ENCODE measurements at places on chromosomes 7 and 10.

- DNase-seq = no peak
Measured at GRCh38 chr10:27245836-27246235, 5.2 kb upstream of the ACBD5 start.

- DNase-seq = peak; percentile 43
Measured at GRCh38 chr10:91163269-91163868, 57.1 kb upstream of the PCGF5 start.

DNA sequence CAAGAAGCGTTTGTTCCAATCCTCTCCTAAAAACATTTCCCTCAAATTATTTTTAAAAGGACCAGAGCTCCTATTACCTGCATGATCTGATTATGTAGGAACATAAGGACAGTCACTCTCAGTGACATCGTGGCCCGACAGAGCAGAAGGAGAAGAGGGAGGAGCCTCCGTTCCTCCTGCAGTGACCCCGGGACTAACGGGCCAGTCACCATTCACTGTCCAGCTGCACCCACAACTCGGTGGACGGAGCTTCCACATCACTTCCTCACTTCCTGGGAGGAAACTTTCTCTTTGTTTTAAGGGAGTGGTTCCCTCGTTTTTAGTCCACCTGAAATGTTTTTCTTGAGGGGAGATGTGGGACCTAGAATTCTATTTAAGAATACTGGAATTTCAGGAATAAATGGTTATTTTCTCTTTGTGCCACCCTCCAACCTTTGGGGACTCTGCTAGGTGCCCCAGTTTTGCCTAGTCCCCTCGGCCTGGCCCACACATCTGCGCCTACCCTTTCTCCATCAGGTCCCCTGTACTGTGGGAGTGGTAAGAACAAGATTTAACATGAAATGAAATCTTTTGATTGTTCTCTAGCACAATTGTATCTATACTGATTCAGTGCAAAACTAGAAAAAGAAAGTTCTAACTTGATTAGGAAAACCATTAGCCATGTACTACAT lies 173.5 kb upstream of the RNF32 start:
- DNase-seq = no peak

GRCh38 chr7:39663263-39663662 lies 39.9 kb downstream of the RALA start:
- no peak for DNase-seq

GRCh38 chr7:29102558-29103151 lies 43.7 kb downstream of the CPVL start:
- no peak for DNase-seq

- no peak for DNase-seq
Measured at GRCh38 chr7:150855476-150856302, 3.4 kb downstream of the AOC1 start.

DNA sequence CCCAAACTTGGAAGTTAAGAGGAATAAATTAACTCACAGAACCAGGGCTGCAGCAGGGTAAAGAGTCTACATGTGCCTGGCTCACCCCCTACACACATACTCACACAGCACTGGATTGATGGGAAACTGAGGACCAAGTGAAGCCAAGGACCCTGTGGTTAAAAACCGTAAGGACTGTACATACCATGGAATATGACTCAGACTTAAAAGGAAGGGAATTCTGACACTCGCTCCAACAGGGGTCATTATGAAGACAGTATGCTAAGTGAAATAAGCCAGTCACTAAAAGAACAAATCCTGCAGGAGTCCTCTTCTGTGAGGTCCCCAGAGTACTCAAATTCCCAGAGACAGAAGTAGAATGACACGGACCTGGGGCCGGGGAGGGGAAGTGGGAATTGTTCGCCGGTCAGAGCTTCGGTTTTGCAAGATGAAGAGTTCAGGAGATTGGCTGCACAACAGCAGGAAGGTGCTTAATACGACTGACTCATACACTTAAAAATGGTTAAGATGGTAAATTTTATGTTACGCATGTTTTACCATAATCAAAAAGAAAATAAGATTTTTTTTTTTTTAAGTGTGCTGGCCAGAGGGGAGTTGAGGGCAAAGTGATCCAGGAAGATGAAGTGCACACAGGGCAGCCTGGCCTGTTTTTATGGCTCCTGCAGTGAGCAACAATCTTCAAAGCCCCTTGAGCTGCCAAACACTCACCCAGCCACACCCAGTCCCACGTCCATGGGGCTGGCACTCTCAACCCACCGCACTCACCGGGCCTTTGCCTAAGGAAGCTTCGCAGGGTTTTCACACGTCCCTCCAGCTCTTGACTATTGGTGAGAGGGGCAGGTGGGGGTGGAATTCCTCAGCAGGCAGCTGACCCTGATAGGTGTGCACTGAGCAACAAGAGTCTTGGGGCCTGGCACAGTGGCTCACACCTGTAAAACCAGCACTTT lies 26.4 kb downstream of the DRGX start:
- DNase-seq = no peak

GRCh38 chr10:43471935-43472720 lies 35.2 kb downstream of the ZNF487 start:
- DNase-seq = no peak

DNA sequence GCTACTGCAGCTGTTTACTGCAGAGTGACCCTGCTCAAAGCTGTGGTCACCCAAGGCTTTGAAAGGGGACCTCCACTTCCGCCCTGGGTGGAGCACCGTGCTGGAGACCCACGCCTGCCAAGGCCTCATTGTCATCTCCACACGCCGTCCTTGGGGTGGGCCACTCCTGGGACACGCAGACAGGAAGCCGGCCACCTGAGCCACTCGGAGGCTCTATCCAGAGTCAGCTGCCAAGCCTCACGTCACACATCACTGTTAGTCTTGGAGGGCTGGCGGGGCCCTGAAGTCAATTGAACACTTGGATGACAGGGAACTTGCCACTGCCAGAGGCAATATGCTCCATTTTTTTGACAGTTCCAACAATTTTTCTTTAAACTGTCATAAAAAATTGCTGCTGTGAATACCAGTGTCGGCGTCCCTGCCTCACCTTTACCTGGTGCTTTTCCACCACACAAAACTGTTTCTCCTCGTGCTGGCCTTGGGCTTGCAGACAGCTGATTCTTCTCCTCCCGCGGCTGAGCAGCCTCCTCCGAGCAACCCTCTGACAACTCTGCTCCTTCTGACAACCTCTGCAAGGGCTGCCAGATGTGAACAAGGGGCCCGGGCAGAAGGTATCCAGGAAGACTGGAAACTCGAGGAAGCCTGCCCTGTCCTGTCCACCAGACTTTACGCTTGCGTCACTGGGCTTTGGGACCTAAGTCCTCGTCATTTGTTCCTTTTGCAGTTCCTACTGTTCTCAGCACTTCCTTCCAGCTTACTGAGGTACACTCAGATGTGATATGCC lies 81.9 kb downstream of the EGFR start:
- DNase-seq = no peak

DNA sequence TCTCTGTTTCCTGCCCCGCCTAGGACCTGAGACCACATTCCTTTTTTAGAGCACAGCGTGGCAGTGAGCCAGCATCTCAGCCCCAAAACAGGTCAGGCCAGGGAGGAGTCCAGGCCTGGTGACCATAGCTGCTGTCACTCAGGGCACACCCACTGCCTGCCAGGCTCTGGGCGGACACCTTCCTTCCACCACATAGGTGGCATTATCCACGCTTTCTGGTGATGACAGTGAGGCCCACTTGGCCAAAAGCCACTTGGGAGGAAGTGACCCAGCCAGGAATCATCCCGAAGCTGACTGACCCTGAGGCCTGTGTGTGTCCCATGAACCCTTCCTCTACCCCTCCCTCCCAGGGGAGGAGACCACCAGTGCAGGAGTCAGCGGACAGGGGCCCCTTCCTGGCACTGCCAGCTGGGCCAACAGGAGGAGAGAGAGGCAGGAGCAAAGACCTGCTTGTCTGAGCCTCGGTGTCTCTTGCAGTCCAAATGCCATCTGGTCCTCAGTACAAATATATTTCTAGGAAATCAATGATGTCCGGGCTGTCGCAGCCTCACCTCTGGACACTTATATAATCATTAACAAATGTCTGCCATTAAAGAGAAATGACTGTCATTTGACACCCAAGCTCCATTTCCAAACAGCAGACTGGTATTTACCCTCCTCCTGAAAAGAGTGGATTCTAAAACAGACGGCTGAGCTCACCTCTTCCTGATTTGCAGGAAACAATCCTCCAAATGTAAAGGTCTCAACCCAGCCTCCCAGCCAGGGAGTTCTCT lies 63.0 kb downstream of the ABRAXAS2 start:
- no peak for DNase-seq

GRCh38 chr7:15707570-15707969 lies 21.1 kb upstream of the MEOX2 start:
- DNase-seq = no peak

DNA sequence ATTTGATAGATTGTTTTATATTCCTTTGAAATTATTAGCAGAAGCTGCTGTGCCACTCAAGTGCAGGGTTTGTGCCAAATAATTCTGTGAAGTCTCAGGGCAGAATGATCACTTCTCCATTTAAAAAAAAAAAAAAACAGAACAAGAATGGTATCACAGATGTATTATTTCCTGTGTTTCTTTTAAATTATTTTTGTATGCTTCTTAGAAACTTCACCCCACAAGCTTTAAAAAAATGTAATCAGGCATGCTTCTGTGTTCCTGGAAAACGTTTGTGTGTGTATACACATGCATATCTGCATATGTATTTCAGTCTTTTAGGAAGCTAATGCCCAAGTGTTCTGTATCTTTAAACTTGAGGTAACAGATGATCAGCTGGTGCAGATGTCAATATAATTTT lies 6.3 kb upstream of the CD36 start:
- no peak for DNase-seq

- no peak for DNase-seq
Measured at GRCh38 chr10:80199828-80200227, 5.5 kb downstream of the ANXA11 start.

- no peak for DNase-seq
Measured at GRCh38 chr10:1608851-1609647, 128.3 kb downstream of the ADARB2 start.

DNA sequence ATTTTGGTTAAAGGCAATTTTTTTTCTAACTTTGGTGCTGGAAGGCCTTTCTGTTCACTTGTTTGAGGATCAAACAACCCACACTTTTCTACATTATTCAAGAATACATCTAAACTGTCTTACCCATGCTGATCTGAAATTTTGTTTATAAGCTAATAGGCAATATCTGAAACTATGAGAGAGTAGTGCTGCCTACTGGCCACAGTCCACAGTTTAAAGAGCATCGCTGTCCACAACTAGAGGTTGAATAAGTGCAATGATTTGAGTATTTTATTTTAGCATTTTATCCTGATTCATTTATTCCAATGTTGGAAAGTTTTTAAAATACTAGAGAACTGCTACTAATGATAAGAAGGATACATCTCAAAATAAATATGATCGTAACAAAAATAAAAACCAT lies 306.9 kb downstream of the ELMO1 start:
- no peak for DNase-seq

DNA sequence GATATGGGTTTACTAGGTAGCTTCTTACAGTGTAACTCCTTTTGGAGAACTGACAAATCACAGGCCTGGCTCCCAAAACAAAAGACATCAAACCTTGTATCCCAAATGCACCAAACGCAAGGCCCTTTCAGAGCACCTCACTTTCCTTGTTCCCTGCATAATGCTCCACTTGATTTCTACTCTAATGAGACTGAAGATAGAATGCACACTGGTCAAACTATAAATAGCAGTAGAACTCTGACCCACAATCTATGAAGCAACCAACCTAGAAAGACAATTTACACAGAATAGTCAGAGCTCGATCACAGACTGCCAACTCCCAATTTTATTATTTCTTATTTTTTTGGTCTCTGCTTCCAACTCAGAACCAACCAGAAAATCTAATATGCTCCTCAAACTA lies 214.4 kb downstream of the CACNA2D1 start:
- DNase-seq = no peak

DNA sequence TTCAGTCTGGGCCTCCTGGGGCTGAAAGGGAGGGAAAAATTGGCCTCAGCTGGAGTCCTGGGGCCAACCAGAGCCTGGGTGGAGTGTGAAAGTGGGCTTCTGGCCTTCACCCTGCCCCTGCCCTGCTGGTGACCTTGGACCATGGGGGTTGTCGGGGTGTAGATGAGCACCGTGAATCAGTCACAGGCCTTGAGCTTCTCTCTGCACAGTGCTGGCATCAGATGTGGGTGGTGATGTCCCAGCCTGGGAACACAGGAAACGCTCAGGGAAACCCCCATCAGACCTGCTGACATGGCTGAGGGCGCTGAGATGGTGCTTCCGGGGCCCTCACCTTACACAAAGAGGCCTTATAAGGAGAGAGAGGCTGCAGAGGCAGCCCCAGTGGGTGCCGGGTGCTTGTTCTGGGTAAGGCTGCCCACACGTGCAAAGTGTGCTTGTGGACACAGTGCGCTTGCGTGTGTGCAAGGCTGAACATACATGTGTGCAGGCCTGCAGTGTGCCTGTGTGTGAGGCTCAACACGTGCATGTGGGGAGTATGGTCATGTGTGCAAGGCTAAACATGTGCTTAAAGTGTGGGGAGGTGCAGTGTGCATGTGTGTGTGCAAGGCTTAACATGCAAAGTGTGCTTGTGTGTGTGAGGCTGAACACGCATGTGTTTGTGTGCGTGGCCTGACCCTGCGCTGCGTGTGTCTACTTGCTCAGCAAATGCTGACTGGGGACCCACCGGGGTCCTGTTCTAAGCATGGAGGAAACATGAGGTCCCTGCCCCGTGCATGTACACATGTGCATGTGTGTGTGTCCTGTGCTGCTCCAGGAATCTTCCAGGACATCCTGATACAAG lies 6.5 kb downstream of the ARPC1B start:
- no peak for DNase-seq

DNA sequence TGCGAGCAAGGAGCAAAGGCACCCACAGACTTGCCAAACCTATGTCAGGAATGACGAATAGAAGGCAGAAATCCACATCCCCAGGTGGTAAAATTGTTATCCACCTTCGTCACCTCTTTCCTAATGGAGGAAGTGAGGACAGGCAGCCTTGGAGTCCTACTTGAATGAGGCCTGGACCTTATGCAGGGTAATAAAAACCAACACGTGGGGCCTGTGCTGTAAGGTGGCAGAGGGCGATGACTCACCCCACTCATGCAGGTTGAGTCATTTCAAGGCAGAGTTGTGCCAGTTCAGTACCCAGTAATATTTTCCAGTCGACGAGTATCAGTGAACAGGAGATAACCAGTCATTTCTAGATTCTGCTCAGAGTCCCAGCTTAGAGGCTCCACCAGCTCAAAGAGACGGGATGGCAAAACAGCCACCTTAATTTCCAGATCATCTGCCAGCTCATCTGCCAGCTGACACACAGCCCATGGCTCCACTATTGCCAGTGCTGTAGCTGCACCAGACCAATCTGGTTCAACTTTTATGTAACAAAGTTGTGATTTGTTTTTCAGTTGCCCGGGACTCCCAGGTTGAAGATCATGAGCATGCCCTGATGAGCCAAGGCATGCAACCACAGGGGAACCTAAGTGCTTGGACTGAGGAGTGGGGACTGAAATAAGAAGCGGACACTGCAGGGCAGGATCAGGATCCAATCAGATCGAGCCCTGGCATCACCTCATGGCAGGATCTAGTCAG lies 176.2 kb upstream of the ITGB1 start:
- DNase-seq = no peak

- no peak for DNase-seq
Measured at GRCh38 chr10:124697837-124698544, 46.2 kb downstream of the FAM53B start.

GRCh38 chr7:6651851-6652445 lies 14.8 kb downstream of the ZNF316 start:
- DNase-seq = no peak

Measured in cortex of kidney (tissue), 1 donor.